ENCODE measurements at places on chromosomes 6 and 20.

DNA sequence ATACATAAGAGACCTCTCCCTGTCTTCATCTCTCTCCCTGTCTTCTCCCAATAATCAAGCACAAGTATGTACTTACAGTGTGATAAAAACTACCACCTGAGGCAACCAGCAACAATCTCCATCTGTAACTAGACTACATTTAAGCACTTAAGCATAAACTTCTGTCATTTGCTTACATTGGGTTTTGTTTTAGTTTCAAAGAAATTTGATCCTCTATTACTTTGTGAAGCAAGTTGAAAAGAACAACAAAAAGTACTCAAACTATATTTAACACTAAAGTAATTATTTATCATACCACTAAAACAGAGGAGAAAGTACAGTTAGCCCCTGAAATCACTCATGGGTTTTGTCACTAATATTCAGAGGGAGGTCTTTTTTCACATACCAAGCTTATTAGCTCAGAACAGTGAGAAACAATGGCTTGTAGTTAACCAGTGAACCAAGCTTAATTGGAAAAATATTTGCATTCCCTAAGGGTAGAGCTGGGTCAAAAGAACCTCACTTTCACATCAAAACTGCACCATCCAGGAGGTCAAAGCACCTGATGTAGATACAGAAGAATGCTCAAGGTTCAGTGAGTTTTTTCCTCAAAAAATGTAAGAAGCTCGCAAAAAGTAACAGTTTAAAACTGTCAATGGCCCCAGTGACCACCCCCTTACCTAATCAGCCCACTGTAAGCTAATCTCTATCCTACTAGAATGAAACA, 34.1 kb downstream of the DCDC2 start:
- peak; percentile 72 for DNase-seq

DNA sequence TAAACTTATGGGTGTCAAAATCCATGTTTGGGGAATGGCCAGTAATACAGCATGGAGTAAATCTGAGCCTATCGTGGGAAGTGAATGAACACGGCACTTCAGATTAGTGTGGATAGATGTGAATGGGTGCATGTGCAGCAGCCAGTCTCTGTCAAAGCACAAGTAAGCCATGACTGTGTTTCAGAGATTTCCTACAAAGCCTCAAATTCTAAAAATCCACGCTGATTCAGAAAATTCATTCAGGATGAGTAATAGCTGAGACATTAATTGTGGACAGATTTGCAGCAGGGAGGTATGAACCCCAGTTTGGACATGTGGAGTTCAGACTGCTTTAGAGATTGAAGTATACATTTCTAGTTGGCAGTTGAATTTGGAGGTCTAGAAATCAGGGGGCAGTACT, 115.1 kb downstream of the QKI start:
- DNase-seq = peak; percentile 79

GRCh38 chr6:18742406-18742805, 355.3 kb downstream of the RNF144B start:
- no peak for DNase-seq

- no peak for DNase-seq
These were observed 162.2 kb upstream of the BMP2 start for GRCh38 chr20:6605055-6605935.

DNA sequence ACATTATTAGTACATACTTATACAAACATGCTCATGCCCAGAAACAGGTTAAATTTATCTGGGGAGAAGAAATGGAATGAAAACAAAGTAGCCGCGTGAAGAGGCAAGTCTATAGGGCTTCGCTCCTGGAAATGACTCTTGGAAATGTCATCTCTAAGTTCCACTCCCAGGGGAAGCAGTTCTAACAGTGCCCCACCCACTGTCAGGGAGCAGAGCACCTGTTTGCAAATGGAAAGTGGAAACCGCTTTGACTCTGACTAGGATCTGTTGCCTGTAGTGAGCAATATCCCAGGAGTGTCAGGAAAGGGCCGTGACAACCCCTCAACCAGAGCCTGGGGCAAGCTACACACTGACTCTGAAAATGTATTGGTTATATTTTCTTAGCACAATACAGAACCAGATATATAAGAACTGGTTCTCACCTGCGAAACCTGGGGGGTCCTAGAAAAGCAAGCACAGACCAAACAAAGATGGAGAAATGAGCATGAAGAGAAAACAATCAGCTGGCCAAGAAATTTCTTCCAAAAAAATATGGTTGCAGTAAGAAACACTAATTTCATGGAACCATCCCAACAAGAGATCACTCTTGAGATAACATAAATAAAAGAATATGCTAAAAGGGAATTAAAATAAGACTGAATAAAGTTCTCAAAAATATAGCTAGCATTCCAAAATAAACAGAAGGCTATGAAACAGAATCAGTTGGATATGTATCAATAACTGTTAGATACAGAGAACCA, 47.5 kb upstream of the CRISP1 start:
- no peak for DNase-seq

DNA sequence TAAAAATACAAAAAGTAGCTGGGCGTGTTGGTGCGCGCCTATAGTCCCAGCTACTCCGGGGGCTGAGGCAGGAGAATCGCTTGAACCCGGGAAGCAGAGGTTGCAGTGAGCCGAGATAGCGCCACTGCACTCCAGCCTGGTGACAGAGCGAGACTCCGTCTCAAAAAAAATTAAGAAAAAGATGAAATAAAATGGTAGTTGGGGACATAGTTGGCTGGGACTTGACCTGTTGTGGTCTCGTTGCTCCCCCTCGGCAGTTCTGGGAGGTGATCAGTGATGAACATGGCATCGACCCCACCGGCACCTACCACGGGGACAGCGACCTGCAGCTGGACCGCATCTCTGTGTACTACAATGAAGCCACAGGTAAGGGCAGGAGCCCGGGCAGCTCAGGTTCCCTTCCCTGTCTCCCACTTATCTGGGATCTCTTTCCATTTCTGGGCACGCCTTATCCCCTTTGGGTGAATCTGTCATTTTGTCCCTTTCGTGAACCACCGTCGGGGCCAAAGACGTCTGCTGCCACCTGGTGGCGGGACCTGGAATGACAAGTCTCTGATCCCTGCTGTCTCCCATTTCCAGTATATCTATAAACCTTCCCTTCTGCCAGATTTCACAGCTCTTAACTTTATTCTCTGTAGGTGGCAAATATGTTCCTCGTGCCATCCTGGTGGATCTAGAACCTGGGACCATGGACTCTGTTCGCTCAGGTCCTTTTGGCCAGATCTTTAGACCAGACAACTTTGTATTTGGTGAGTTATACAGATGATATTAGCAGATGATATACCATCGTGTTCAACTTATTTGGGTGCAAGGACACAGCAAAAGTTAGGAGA, 2.3 kb downstream of the TUBB start:
- DNase-seq = peak; percentile 67

DNA sequence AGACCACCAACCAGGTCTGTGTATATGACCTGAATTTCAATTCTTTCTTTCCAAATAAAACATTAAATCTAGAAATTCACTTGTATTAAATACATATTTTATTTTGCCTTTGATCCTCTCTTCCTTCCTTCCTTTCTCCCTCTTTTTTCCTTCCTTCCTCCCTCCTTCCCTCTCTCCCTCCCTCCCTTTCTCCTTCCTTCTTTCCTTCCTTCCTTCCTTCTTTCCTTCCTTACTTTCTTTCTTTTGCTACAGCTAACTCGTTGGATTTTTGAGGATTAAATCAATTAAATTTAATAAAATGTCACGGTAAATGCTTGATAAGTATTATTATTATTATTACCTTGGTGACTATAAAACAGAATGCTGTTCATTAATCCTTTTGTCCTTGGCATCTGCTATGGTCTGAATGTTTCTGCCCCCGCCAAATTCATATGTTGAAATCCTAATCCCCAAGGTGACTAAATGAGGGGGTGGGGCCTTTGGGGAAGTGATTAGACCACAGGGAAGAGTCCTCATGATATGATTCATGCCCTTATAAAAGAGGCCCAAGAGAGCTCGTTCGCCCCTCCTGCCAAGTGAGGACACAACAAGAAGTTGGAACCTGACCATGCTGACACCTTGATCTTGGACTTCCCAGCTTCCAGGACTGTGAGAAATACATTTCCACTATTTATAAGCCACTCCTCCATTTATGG, 67.6 kb upstream of the BTBD3 start:
- DNase-seq = peak; percentile 17

GRCh38 chr20:10218536-10219451, at the start of gene SNAP25:
TSS of gene SNAP25 (plus strand) at chr20:10218830. CDS start at chr20:10275492, 56,662 bp downstream.
- DNase-seq = peak; percentile 45

GRCh38 chr6:23319582-23319981, 750.2 kb downstream of the HDGFL1 start:
- no peak for DNase-seq
